AML-193 (cell line): ENCODE measurements at places on chromosomes 1 and 21.

DNA sequence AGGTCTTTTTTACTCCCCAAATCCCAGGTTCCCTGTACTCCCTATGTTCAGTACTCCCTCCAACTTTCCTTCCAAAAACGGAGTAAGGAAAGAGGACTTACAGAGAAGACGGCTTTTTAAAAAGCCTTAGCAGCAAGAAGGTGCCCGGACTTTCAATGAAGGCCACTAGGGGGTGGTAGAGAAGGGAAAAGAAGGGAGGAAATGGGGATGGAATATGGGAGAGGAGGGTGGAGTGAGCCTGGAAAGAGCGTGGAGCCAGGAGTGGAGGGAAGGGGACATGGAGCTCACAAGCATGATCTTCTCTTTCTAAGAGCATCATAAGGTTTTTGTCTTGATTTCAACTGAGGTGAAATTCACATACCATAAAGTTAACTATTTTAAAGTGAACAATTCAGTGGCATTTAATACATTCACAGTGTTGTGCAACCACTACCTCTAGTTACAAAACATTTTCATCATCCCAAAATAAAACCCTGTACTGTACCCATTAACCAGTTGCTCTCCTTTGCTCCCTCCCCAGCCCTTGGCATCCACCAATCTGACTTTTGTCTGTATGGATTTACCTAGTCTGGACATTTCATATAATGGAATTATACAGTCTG is 129.9 kb downstream of the ZNF281 start:
- DNase-seq: peak; percentile 25

DNA sequence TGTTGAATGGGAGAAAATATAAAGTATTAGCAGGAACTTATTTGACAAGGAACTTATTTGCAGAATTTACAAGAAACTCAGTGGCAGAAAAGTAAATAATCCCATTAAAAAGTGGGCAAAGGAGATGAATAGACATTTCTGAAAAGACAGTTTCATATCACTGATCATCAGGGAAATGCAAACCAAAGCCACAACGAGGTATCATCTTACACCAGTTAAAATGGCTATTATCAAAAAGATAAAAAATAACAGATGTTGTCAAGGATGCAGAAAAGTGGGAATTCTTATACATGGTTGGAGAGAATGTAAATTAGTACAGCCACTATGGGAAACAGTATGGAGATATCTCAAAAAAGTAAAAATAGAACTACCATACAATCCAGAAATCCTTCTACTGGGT is 61.0 kb downstream of the SYT14 start:
- DNase-seq: no peak

- DNase-seq: no peak
Observed at GRCh38 chr1:14165371-14165801, 433.1 kb upstream of the KAZN start.

GRCh38 chr1:58438468-58438867 is 108.1 kb downstream of the OMA1 start:
- DNase-seq: no peak

DNA sequence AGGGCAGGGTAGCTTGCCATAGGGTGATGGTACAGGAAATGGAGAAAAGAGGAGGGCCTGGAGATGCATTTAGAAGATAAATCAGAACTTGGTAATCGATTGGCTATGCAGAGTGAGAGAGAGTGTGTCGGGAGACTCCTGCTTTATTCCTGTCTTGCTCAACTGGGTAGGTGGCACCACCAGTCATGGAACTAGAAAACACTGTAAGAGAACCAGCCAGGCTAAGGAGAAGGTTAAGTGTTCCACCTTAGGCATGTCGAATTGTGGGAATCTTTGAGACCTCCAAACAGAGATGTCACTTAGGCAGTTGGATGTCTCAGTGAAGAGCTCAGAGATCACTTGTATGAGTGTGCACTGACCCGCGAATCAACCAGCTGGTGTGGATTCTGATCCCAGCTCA is 28.7 kb upstream of the RD3 start:
- DNase-seq: no peak

DNA sequence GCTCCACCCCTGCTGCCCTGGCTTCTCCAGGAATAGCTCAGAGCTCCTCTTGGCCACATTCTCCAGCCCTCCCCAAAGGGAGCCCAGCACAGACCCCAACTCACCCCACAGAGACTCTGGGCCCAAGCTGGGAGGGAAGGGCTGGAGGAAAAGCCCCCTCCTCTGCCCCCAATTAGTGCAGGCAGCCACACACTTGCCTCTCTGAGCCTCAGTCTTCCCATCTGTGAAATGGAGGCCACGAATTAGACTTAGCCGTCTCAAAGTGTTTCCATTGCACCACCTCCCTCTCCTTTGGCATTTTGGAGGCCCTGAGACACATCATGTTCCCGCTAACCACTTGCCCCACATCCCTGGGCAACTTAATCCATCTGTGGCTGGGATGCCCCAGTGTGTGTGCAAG is 108.0 kb downstream of the PAX7 start:
- no peak for DNase-seq

DNA sequence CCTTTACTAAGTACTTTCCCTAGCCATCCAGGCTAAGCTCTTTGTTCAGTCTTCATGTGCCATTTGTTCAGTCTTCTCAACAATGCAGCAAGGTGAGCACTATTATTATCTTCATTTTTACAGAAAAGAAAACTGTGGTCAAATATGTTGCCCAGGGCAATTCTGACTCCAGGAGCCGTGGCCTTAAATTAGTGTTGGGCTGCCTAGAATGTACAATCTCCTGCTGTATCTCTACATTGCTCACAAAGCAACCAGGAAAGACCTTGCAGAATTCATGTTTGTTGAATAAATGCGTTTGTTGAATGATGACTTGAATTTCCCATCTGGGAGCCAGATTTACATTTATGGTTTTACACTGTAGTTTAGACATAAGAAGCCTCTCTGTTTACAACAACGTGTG is 14.2 kb downstream of the CD101 start:
- DNase-seq: no peak

DNA sequence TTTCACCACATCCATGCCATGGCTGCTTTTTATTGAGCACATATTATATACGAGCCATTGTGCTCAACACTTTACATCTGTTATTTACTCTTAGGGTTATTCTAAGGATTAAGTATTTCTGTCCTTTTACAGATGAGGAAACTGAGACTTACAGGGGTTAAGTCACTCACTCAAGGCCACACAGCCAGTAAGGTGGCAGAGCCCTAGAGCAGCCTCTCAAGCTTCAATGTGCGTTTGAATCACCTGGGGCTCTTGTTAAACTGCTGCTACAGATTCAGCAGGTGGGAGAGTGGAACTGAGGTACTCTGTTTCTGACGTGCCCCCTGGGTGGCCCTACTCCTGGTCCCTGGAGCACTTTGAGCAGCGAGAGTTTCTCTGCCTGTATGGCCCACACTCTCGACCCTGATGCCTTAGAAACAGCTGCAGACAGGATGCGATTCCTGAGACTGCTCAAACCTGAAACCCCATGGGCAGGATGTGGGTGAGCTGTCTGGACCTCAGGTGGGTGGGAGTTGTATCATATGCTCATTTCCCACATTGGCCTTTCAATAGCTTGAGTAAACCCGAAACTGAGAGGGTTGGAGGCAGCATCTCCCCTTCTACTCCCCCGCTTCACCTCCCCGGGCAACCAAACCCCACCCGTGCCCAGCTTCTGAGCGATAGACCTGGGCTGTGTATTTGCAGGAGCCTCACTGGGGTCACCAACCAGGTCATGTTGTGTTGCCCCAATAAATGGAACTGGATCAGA is 59.3 kb downstream of the MAN1C1 start:
- no peak for DNase-seq

- no peak for DNase-seq
Observed at GRCh38 chr1:236117710-236118109, 24.6 kb upstream of the GPR137B start.

- DNase-seq: peak; percentile 47
Observed at GRCh38 chr1:43227143-43227764, 42.5 kb upstream of the TMEM125 start.

DNA sequence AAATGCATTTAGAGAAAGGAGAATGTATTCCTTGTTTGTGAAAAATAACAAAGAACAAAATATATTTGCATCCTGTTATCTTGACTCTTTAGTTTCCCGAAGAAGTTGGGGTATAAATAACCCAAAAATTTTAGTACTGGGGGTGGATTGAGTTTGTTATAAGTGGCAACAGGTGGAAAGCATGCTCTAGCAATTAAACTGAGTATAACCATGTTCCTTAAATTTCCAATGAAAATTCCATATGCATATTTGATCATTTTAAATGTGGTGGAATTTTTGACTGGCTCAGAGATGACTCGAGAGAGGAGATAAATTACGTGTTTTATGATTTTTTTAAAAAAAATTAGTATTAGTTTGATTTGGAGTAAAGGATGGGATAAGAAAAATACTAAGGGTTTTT is 348.9 kb downstream of the TGFB2 start:
- no peak for DNase-seq

DNA sequence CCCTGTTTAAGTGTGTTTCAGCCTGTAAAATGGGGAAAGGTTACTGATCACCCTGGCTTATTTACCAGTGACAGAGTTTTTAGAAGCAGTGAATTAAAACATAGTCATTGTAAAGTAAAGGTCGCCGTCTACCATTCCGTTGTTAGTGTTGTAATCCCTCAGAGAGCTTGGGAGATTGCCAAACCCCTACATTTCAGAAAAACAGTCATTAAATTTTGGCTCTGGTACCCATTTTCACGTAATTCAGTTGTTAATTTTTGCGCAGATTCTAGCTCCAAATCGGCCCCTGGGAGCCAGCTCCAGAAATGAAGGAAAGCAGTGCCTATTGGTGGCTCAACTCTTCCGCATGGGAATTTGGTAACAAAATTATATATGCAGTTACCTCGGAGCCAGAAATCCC is 127.7 kb upstream of the AJAP1 start:
- no peak for DNase-seq

- no peak for DNase-seq
Observed at GRCh38 chr1:201404722-201405483, 5.8 kb upstream of the LAD1 start.

DNA sequence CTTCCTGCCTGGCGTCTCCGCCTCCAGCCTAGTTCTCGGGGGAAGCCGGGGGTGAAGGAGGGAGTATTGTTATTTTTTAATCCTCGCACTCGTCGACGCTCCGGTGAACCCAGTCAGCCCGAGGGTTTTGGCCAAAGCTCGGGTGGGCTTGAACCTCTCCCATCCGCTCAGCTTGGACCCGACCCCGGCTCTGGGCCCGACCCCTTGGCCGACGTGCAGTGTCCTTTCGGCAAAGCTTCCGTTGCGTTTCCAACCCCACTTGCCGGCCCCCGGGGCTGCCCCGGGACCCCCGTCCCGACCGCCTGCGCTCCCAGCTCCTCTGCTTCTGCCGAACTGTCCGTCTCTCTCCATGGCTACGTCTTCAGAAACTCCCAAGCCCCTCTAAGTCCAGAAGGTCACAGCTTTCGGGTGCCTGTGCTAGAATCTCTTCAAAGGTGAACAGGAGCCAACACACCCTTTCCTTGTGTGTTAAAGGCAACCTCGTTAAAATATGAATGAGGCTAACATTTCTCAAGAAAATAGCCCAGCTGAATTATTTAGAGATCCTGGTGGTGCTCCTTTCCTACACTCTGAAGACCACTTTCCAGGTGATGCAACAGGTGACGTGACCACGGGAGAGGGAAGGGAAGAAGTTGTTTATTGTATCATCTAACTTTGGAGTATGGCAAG is 647 bp downstream of the DESI2 start:
- no peak for DNase-seq

DNA sequence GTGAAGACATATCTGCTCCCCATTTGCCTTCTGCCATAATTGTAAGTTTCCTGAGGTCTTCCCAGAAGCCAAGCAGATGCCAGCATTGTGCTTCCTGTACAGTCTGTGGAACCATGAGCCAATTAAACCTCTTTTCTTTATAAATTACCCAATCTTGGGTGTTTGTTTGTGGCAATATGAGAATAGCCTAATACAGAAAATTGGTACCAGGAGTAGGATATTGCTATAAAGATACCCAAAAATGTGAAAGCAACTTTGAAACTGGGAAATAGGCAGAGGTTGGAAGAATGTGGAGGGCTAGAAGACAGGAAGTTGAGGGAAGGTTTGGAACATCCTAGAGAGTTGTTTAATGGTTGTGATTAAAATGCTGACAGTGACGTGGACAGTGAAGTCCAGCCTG is 90.8 kb downstream of the HHIPL2 start:
- DNase-seq: no peak

DNA sequence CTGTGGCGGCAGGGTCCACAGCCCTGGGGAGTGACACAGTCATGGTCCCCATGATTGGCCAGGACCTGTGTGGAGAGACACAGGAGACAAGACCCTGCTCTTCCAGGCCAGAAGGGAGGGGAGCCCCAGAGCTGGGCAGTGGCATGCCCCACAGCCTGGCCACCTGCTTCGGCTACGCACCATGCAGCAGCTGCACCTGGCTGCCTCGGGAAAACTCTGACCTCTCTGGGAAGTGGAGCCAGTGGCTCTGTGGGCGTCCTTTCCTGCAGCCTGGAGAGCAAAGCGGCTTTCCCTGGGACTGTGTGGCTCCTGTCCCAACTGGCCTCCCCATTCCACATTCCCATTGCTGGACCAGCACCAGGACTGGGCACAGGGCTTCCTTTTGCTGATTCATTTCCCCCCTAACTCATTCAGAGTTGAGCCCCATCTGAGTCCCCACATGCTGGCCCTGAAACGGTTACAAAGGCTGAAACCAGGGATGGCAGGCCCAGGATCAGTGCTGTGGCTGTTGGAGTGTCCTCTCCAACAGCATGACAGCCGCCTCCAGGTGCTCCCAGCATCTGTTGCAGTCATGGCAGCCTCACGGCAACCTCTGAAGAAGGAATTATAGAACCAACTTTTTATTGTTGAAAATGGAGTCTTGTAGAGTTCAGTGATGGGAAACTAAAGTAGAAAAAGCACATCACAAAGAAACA is 15.0 kb downstream of the OXCT2 start:
- DNase-seq: no peak

- no peak for DNase-seq
Observed at GRCh38 chr1:16920951-16921350, 780 bp upstream of the CROCC start.

GRCh38 chr1:193417945-193418744 is 231.7 kb upstream of the B3GALT2 start:
- DNase-seq: peak; percentile 24

DNA sequence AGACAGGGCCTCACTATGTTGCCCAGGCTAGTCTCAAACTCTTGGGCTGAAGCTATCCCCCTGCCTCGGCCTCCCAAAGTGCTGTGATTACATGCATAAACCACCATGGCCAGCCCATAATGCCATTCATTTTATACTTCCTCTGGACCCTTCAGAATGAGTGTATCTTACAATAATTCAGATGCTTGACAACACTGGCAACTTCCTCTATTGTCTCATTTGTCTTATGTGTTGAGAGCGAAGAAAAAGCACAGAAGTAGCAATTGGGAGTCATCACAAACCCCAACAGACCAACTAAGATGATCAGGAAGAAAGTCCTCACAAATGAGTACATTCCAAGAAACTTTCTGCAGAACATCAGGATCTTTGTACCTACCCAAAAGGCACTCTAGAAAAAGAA is 191.9 kb downstream of the RERE start:
- DNase-seq: no peak

- DNase-seq: no peak
Observed at GRCh38 chr21:16476056-16476825, 746.5 kb downstream of the USP25 start.

- DNase-seq: no peak
Observed at GRCh38 chr1:31617916-31618746, 642 bp downstream of the HCRTR1 start.
